ENCODE measurements at places on chromosomes 7 and 10.

DNA sequence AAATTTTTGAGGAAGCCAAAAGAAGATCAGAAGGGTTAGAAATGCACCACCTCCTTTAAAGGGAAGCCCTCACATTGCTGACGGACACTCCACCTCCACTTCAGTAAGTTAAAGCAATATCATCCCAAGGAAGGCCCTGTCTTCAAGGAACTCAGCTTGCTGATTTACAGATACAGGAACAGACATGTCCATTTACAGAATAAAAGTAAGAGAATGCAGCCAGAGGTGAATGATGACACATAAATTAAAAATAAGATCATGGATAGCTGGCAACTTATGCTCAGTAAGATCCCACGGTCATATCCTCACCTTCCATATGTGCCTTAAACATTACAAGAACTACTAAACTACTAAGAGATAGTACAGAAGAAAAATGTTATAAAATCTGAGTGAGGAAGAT is 20.4 kb downstream of the GRB10 start:
- no peak for DNase-seq

GRCh38 chr10:48608279-48608681 is 3.4 kb upstream of the ARHGAP22 start:
- no peak for DNase-seq

- no peak for DNase-seq
Observed at GRCh38 chr7:106045586-106045985, 66.5 kb downstream of the SYPL1 start.

- no peak for DNase-seq
Observed at GRCh38 chr7:25348104-25348503, 119.8 kb upstream of the NPVF start.

Data from activated CD4-positive, CD25-positive, alpha-beta regulatory T cell treated with anti-CD3 and anti-CD28 coated beads, Interleukin-2, amount 50 U/mL, for 72 hours (primary cell).